ENCODE measurements at places on chromosomes 1 and 21.

GRCh38 chr21:43303275-43304178, 123.4 kb downstream of the SIK1 start:
- DNase-seq = no peak

DNA sequence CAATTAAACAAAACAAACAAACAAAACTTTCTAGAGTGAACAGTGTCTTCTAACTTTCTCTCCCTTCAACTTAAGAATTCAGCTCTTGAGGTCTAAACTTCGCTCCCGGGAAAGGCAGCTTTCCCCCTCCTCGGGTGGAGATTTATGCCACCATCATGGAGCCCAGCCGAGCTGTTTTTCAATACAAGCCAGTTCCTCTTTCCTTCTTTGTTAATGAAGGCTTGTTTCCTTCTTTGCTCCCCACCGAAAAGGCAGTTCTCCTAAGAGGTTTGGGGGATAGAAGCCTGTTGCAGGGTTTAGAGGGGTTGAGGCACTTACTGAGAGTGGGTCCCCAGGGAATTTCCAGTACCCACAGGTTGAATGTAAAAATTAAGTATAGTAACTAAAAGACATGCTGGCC, 26.5 kb downstream of the OLIG1 start:
- DNase-seq = no peak

DNA sequence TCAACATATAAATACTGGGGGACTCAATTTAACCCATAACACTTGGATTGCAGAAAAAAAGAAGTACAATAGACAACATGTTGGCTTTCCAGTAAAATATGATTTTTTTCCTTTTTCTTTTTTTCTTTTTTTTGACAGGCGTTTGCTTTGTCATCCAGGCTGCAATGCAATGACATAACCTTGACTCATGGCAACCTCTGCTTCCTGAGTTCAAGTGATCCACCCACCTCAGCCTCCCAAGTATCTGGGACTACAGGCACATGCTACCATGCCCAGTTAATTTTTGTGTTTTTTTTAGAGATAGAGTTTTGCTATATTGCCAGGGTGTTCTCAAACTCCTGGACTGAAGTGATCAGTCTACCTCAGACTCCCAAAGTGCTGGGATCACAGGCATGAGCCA, 1512.0 kb upstream of the PRMT6 start:
- peak; percentile 2 for DNase-seq

DNA sequence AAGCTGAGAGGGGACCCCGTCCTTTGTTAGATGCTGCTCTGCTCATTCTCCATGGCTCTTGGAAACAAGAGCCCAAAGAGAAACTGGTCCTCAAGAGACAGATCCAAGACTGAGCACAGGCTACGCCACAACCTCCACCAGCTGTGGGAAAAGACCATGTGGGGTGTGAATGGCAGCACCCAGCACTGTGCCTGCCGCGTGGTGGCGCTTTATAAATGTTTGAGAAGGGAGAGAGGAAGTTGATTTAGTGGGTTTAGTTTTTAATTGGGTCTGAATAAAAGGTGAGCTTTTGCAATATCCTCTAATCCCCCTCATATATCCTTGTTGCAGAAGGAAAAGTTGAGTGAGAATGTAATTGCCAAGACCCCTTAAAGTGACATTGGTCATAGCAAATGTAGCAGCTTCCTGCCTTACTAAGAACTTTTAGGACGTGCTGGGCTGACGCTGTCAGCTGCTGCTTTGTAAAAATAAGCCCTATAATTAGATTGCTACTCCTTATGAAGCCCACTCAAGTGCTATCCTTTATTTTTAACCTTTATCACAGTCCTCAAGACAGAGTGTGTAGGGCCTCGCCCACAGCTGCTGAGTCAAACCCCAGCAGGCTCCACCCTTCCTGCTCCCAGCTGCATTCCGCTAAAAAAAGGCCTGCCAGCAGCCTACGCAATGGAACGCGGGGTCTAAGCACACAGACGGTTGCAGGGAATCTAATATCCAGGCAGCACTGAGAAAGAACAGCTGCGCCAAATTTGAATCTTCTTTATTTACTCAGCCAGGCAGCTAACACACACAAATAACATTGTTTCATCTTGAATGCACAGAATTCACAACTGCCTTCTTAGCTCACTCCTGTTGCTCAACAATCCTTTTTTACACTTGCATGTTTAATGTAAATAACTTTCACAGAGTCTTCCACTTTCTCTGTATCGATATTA, 47.4 kb upstream of the PRDX6 start:
- DNase-seq = peak; percentile 92
